ENCODE measurements at places on chromosomes 6 and 20.

- peak; percentile 73 for DNase-seq
Observed at GRCh38 chr6:106085984-106086813, at the start of gene PRDM1. PRDM1 (plus strand) TSS chr6:106086336; CDS start chr6:106086554, 218 bp downstream.

- no peak for DNase-seq
Observed at GRCh38 chr20:49345524-49345923, 67.7 kb upstream of the ZNFX1 start.

GRCh38 chr6:122069932-122070331 lies 329.5 kb upstream of the HSF2 start:
- DNase-seq: no peak

DNA sequence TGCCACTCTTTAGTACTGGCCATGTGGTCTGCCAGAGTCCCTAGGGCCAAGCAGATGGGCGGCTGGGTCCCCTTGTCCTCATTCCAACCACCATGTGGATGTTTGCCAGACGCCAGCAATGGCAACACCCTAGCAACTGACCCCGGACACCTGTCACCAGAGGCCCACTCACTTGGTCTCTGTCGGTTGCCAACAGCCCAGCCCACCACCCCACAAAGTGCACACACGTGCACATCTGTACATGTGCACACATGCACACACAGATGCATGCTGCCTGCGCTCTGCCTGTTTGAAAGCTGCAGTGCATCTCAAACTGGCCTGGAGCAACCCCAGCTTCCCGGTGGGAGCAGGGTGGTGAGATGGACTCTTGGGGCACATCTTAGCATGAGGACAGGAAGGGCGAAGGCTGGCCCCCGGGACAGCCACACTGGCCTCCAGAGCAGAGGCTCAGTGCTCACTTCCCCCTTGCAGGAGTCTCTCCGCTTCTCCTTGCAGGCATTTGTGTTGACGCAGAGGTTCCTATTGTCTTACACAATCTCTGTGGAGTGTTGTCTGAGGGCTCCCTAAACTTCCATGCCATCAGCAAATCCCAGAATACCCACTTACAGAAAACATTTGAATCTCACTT lies 54.0 kb downstream of the PSMG4 start:
- no peak for DNase-seq

- peak; percentile 56 for DNase-seq
Observed at GRCh38 chr6:110874880-110875547, 429 bp downstream of the AMD1 start.

DNA sequence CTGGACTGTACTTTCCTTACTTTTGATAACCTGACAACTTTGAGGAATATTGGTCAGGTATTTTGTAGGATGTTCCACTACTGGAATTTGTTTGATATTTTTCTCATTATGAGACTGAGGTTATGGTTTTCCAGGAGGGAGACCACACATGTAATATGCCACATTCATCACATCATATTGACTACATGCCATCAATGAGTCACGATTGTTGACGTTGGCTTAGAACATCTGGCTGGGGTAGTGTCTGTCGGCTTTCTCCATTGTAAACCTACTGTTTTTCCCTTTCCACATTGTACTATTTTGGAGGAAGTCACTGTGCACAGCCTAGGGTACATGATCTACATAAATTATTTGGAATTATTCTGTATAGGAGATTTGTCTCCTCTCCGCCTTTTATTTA lies 1.4 kb upstream of the STX11 start:
- DNase-seq: no peak

DNA sequence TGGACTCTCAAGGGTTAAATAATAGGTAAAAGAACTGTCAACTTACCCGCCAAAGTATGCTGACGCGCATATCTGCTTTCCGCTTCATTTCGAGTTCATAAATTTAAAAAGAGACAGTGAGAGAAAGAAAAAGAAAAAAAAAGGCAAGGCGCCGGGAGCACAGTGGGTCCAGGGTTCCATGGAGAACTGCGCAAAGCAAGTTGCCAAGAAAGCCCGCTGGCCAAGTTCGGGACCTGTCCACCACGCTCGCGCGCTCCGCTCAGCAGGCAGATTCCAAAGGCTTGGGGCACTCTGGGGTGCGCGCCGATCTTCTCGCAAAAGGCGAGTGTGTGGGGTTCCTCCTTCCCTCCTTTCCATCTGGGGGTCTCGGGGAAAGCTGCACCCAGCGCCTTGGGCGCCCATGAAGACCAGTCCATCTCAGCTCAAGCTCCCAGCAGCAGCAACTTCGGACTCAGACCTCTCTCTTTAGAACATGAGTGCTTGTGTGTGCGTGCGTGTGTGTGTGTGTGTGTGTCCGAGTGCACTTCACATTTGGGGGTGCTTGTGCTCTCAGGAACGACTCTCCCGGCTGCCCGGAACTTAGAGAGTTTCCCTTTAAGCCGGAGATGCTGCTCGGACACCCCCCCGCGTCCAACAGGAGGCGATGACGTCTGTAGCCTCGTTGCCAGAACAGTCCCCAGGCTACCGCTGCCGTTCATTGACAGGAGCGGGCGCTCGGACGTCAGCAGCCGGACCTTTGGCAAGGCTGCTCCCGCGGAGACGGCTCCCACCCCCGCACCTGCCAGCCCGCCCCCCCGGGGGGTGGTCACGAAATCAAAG lies 180.0 kb downstream of the TBXT start:
- no peak for DNase-seq
